ENCODE measurements at places on chromosomes 3 and 15. TPM values are rescaled to one million over a fixed set of nuclear protein-coding genes. Genes with fewer than 3 reads are reported as not detected.

Gene PPP1R14D
- not detected for total RNA-seq

Gene CPOX
- 81.3 TPM for total RNA-seq

Gene C3orf49
- not detected for total RNA-seq

Gene LDHAL6B
- not detected for total RNA-seq

Gene GABRG3
- not detected for total RNA-seq

Gene TRIM42
- total RNA-seq: not detected

Gene RASGRF1
- 0.07 TPM for total RNA-seq

Gene ACAD9
- total RNA-seq: 59.7 TPM
